ENCODE measurements at places on chromosomes 7 and 10.

GRCh38 chr7:48130658-48131108, 40.6 kb upstream of the ABCA13 start:
- DNase-seq = no peak

GRCh38 chr7:144019457-144019856, 19.3 kb downstream of the OR6B1 start:
- DNase-seq = no peak

DNA sequence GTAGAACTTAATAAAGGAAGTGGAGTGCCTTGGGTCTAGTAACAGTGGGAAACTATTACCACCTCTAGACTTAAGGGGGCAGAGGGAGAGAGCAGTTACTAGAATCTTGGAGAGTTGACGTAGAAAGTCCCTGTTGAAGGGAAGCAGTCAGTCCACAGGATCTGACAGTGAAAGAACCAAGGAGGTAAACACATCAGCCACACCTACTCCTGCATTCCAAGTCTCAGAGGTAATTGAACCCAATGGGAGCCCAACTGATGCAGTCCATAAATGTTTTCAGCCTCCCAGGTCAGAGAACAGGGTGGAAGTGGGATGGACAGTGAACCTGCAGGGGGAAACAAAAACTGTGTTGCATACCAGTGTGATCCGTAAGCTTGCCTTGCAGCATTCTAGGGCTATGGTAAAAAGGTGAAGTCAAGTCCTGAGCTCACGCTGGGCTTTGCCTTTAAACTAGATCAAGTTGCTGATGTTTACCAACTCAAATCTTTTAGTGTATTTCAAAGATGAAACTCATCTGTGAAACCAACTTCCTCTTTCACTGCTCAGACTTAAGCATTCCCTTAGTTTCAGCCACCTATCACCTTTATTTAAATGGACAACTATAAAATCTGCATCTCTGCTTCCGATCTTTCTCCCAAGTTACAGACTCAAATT, 57.2 kb downstream of the SLC16A12 start:
- no peak for DNase-seq

GRCh38 chr10:119602241-119603095, 5.7 kb upstream of the TIAL1 start:
- DNase-seq = no peak

GRCh38 chr7:50281680-50282445, 22.7 kb upstream of the IKZF1 start:
- no peak for DNase-seq

- DNase-seq = no peak
These were observed 40.4 kb downstream of the AP5Z1 start for GRCh38 chr7:4815609-4816418.

DNA sequence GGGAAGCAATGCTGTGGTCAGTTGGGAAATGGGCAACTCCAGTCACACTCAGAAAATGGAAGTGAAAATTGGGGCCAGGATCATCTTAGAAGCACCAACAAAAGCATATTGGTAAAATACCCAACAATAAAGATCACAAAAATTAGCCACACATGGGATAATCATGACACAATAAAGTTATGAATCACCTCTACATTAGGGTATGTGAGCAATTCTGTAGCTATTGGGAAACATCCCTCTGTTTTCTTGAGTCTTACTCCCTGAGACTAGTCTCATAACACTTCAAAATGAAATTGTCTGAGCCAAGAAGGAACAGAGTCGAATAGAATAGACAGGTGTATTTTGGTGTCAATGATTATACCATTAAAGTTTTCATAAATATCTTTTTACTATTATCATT, 178.3 kb downstream of the DYNC1I1 start:
- DNase-seq = no peak

- DNase-seq = no peak
These were observed 32.0 kb downstream of the CFAP46 start for GRCh38 chr10:132910186-132910880.

- DNase-seq = no peak
These were observed 30.2 kb upstream of the CYP26C1 start for GRCh38 chr10:93030409-93030808.

GRCh38 chr7:74002474-74003017, 25.4 kb upstream of the ELN start:
- no peak for DNase-seq

- no peak for DNase-seq
These were observed 398.9 kb upstream of the GALNT17 start for GRCh38 chr7:70733090-70733489.

Data from NCI-H146 (cell line).